Osteoblast (primary cell): ENCODE measurements at places on chromosomes 2 and 18. TPM values are rescaled to one million over a fixed set of nuclear protein-coding genes. Genes with fewer than 3 reads are reported as not detected.

The STARD6 gene
- total RNA-seq = not detected in 2 replicates

DNA sequence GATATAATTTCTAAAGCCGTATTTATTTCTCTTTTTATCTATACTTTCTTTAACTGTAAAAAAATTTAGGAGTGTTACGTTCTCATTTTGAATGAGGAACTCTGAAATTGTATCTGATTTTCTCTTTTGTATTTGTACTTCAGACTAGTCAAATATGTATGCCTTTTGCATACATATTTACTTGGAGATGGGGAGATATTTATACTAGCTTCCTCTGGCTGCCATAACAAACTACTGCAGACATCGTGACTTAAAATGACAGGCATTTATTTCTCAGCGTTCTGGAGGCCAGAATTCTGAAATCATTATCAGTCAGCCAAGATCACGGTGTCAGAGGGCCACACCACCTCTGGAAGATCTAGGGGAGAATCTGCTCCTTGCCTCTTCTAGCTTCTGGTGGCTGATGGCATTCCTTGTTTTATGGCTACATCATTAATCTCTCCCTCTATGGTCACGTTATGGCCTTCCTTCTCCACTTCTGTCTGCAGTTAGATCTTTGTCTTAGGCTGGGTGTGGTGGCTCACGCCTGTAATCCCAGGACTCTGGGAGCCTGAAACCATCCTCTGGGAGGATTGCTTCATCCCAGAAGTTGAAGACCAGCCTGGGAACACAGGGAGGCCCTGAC, 8.2 kb downstream of the LCLAT1 start:
- H3K27me3 ChIP-seq = no peaks in the 10 kb centered on the region
- DNase-seq = no peak

The NMUR1 gene
- total RNA-seq = under 0.01 TPM in 2 replicates

- H3K4me3 ChIP-seq = no peak overlapping the region
- H3K36me3 ChIP-seq = no peaks in the 10 kb centered on the region
- H3K27me3 ChIP-seq = no peaks in the 10 kb centered on the region
Measured at GRCh38 chr2:2662037-2662846, 331.2 kb upstream of the MYT1L start.
